ENCODE measurements at places on chromosomes 1 and 21.

- DNase-seq, result no peak
These were observed 24.7 kb upstream of the SPSB1 start for GRCh38 chr1:9267827-9268581.

- no peak for DNase-seq
These were observed 1030.9 kb downstream of the AMY1C start for GRCh38 chr1:104780470-104781078.

- DNase-seq, result no peak
These were observed 30.6 kb downstream of the KLHDC7A start for GRCh38 chr1:18511149-18511873.

GRCh38 chr1:33931111-33931475 is 67.2 kb downstream of the HMGB4 start:
- DNase-seq, result no peak

DNA sequence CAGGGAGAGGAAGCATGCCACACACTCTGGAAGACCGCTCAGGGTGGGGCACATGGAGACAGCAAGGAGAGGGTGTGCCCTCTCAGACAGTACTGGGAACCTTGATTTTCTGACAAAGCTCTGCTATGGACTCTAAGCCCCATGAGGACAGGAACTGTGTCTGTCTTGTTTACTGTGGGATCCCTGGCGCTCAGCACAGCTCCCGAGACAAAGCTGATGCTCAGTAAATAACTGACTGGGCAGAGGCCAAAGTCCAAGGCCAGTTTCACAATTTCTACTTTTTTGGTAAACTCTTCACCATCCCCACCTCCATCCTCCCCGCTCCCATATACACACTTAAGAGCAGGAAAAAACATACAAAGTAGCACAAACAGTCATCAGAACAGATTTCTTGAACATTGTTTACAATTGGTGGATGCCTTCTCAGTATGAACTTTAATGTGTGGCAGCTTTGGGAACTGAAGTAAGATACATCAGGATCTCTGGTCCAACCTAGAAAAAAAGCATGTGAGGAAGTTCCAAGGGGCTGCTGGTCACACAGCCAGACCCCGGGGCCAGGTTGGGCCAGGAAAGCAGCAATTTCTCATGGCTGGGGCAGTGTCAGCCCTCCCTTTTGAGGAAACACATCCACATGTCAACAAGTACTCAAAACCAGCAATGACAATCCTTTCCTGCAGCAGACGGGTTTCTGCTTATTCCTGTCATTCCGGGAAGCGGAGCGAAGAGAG is 5.6 kb upstream of the AHCYL1 start:
- DNase-seq, result no peak

GRCh38 chr1:173802961-173803360 is 21.5 kb upstream of the DARS2 start:
- DNase-seq, result no peak

GRCh38 chr1:19046972-19047731 is 90.7 kb upstream of the IFFO2 start:
- DNase-seq, result no peak

Measured in activated T-cell treated with anti-CD3 and anti-CD28 coated beads, Interleukin-2, amount 50 U/mL, for 24 hours (primary cell).